NCI-H187 (cell line): ENCODE measurements at places on chromosomes 7 and 10.

DNA sequence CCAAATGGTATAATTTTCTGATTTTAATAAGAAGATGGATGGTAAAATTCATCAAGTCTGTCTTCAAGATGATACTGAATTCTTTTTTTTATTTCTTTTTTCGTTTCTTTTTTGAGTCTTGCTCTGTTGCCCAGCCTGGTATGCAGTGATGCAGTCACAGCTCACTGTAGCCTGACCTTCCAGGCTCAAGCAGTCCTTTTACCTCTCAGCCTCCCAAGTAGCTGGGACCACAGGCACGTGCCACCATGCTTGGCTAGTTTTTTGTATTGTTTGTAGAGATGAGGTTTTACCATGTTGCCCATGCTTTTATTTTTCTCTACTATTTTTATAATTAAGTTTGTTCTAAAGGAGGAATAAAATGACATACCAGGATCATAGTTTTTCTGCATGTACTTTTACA, 52.1 kb upstream of the HELLS start:
- DNase-seq, result no peak

DNA sequence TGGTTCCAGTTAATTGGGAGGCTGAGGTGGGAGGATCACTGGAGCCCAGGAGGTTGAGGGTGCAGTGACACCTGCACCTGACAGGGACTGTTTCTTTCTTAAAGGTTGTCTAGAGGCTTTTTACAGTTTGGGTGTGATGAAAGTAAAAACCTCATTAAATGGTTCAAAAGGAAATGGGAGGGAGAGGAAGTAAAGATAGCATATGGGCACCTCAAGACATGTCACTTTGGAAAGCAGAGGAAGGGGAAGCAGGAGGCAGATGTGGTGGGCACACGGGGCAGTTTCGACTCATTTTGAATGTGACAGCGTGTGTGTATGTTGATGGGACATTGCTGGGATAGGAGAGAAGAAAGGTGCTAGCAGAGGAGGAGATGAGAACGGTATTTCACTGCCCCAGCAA, 203.1 kb downstream of the MLLT10 start:
- DNase-seq, result no peak

- DNase-seq, result no peak
These were observed 100.2 kb downstream of the AGMO start for GRCh38 chr7:15461576-15461975.

DNA sequence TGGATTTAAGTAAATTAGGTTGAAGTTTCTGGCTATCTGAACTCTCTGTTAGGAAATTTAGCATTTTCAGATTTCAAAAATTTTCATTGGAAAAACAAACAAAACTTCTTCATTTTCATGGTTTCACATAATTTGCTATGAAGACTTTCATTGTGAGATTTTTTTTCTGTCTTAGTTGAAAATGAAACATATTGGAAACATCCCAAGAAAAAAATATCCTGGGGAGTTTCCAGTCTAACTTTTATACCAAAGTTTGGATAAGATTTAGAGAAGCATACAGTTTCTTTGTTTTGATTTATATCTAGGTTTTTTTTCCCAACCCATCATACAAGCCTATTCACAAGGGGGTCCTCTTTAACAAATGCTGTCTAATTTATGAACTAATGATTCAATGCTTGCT, 300.5 kb upstream of the SEMA3A start:
- DNase-seq, result no peak

DNA sequence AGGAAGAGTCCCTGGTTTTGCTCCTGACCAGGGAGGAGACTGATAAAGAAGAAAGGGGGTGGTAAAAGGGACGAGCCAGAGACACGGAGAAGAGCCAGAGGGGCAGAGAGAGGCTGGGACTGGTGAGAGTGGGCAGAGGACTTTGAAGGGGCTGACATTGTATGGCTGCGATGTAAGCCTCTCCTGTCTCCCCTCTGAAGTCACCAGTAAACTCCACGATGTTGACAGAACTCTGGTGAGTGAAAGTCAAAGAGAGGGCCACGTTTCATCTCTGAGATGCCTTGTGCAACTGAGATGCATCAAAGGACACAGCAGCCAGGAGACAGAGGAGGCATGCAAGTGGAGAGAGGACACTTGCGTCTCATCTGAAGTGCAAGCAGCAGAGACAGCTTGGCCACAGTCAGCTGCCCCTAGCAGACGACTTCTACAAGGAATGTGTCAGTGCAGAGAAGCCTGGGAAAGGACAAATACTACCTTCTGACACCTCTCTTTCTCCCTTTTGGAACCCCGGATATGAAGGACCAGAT, 54.3 kb downstream of the SMKR1 start:
- DNase-seq, result no peak

- no peak for DNase-seq
These were observed 129.8 kb upstream of the FAM20C start for GRCh38 chr7:62361-63116.

- no peak for DNase-seq
These were observed 50.0 kb upstream of the PITRM1 start for GRCh38 chr10:3222626-3223025.

DNA sequence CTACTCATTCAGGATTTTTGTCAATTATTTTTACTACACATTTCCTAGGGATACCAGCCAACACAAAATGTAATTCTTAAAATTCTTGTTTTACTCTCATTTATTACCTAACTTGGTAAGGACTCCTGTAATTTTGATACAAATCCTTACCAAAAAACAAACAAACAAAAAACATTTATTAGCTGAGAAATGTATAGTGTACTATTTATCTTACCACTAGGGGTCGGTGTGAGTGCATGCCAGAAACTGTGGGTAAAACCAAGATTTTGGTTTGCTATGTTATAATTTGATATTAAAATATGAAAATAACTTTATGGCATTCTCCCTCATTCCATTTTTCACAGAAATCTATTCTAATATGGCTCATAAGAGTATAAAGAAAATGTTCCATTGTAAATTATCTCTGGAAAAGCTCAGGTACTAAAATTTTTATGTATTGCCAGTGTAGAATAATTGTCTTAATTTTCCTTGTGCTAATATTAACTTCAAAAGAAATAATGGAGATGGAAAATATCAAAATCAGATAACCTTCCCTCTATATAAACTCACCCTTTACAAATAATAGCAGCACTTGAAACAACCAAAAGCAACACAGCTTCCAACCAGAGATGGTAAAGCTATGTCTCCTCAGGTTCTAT, 290.8 kb upstream of the PCDH15 start:
- DNase-seq, result no peak

- no peak for DNase-seq
These were observed 29.5 kb upstream of the C7orf33 start for GRCh38 chr7:148561099-148561498.

GRCh38 chr7:98021588-98022351, 31.8 kb upstream of the OCM2 start:
- peak; percentile 59 for DNase-seq

DNA sequence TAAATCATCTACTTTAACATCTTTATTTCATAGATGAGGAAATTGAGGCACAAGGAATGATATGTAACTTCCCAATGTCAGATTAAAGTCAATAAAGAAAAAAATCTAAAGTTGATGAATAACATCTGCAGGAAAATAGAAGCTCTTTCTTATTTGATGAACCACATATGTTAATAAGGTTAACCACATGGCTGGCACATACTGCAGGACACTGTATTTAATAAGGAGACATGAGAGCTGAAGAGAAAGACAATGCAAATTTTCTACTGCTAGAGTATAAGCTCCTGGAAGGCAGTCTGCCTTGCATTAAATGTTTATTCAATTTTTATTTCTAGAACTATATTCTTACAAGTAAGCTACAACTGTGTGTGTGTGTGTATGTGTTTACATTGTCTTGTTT, 4.4 kb downstream of the RAB11FIP2 start:
- no peak for DNase-seq

DNA sequence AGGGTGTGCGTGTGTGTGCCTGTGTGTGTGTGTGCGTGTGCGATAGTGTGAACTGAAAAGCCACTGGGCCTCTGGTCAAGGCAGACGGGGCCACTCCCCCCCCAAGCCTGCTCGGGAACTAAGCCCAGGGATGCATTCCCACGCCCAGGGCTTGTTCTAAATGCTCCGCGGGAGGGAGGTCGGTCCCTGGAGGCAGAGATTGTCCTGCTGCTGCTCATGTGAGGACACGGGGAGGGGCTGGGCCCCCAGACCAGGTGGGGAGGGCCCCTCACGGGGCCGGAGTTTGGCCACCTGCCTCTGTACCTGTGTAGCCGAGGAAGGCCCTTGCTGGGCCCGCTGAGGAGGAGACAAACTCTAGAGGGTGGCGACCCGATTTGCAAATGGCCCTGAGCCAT, 93.9 kb downstream of the PDGFA start:
- no peak for DNase-seq

DNA sequence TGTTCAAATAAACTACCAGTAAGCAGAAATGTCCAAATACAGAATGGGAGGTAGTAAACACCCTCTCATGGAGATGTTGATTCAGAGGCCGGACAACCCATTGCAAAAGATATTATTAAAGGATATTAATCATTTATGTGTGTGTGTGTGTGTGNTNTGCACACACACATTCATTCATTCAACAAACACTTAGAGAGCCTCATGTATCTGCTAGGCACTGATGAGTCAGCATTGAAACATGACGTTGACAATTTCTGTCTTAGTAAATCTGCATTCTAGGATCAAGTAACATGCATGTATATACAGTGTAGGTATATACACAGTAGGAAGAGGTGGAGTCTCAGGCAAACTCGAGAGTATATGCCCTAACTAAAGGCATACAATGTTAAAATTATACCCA, 187.0 kb downstream of the ZNF365 start:
- DNase-seq, result no peak

DNA sequence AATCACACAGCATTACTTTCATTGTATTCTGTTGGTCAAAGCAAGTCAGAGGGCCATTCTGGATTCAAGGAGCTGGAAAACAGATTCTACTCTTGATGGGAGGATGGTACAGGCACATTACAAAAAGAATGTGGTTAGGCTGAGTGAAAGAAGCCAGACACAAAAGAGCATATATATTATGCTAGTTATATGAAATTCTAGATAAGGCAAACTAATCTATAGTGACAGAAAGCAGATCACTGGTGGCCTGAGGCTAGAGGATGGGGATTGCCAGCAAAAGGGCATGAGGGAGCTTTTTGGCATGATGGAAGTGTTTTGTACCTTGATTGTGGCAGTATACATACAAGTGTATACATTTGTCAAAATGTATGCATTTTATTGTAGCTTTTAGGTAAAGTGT, 96.8 kb downstream of the SPAG6 start:
- no peak for DNase-seq

DNA sequence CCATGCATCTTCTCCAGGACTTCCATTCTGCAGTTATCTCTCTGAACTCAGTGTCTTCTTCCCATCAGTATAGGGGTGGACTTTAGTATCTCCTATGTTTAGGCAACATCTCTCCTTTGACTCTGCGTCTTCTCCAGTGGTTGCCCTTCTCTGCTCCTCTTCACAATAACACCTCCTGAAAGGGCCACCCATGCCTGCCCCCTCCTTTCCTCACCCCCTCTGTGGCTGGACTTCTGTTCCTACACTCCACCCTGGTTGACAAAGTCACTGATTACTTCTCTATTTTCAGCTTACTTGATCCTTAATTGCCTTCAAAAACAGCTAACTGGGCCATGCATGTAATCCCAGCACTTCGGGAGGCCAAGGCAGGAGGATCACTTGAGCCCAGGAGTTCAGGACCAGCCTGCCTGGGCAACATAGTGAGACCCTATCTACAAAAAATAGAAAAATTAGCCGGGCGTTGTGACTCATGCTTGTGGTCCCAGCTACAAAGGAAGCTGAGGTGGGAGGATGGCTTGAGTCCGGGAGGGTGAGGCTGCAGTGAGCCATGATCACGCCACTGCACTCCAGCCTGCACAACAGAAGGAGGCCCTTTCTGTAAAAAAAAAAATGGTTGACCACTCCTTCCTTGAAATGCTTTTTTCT, 13.7 kb downstream of the SRGN start:
- no peak for DNase-seq

GRCh38 chr10:63260103-63260859, 127.2 kb downstream of the NRBF2 start:
- DNase-seq, result no peak

DNA sequence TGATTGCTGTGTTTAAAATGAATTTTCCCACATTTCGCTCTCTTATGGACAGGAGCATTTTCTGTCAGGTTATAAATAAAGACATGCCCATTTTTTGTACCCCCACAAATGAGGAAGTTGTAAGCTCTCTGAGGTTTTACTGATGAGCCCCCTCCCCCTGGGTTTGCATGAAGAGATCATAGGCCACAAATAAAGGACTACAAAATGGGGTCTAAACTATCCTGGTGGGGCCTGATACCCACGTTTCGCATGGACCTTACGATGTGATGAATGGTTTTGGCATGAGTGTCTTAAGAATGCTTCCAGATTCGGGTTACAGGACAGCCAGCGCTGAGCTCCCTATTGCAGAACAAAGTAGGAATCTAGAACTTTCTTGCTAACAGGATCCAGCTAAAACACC, 5.8 kb downstream of the IKZF1 start:
- no peak for DNase-seq

- DNase-seq, result no peak
These were observed 39.5 kb downstream of the ERCC6 start for GRCh38 chr10:49499305-49499851.

GRCh38 chr10:93075369-93076221, 1.9 kb downstream of the CYP26A1 start:
- DNase-seq, result no peak

DNA sequence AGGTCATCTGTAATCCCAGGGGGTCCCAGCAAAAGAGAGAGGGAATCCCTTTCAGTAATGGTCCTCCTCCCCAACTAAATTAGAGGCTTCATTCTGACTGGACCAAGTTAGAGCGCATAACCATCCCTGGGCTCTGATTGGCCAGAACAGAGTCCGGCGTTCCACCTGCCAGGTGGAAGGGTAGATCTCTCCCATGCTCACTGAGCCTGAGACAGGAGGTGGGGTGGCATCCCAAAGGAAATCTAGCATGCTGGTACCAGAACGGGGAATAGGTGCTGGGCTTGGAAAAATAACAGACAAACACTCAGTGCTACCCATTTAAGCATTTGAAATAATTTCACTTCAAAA, 21.0 kb upstream of the TSPAN33 start:
- no peak for DNase-seq
